ENCODE measurements at places on chromosomes 12 and 14. TPM values are rescaled to one million over a fixed set of nuclear protein-coding genes. Genes with fewer than 3 reads are reported as not detected.

PRPH gene
- under 0.01 TPM for total RNA-seq

DAO gene
- not detected for total RNA-seq

AQP6 gene
- under 0.01 TPM for total RNA-seq

TMTC1 gene
- total RNA-seq: 18.8 TPM

NKX2-8 gene
- not detected for total RNA-seq

SOAT2 gene
- total RNA-seq: not detected

PPP1R36 gene
- 0.28 TPM for total RNA-seq

LGR5 gene
- total RNA-seq: 1.7 TPM

CDKL1 gene
- total RNA-seq: 2.9 TPM

GSC gene
- 0.85 TPM for total RNA-seq

STYK1 gene
- total RNA-seq: 2.0 TPM

BLTP3B gene
- 45.7 TPM for total RNA-seq

OTX2 gene
- not detected for total RNA-seq

KLRG1 gene
- 0.38 TPM for total RNA-seq

GLT1D1 gene
- total RNA-seq: not detected

Data from regular cardiac myocyte (primary cell).